ENCODE measurements at places on chromosomes 1 and 21.
A peak's percentile ranks its signal among the peaks of the same experiment; 100 is the strongest.

DNA sequence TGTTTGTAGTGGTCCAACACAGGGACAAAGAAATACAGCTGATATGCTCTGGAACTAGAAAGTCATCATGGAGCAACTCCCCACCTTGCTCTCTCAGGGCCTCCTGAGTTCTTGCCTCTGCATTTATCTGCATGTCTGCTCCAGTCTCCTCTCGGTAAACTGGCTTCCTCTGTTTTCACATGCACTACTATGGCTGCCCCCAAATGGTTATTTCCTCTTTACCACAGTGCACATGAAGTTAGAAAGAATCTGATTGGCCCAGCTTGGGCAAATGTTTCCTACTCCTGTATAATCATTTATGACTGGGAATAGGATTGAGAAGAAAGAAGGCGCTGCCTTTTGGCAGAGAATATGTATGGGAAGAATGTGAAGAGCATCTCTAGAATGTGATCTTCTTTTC is 16.5 kb upstream of the PSMB2 start:
- DNase-seq: no peak

DNA sequence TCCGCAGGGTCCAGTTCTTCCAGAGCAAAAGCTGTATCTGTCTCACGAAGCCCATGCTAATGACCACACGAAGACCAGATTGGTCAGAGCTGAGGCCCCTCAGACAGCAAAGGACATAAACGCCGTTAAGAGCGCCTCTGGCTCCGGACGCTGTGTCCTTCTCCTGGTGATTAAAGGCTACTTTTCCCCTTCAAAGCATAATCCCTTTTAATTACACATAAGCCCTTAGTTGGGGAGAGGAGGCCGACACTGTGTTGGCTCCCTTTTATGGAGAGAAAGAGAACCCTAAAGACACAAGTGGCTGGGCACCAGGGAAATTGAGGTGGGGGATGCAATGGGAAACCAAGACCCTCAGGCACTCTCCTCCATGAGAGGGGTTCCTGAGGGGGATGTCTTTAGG is at the start of gene ABCA4:
Gene ABCA4 (minus strand): TSS at position 158 of the 400 bp plus-strand sequence. CDS start 103 bp downstream, at position 55.
- no peak for DNase-seq

GRCh38 chr1:165129568-165130164 is 226.8 kb downstream of the LMX1A start:
- peak; percentile 72 for DNase-seq

GRCh38 chr1:203630697-203631096 is 4.1 kb downstream of the ATP2B4 start:
- no peak for DNase-seq

DNA sequence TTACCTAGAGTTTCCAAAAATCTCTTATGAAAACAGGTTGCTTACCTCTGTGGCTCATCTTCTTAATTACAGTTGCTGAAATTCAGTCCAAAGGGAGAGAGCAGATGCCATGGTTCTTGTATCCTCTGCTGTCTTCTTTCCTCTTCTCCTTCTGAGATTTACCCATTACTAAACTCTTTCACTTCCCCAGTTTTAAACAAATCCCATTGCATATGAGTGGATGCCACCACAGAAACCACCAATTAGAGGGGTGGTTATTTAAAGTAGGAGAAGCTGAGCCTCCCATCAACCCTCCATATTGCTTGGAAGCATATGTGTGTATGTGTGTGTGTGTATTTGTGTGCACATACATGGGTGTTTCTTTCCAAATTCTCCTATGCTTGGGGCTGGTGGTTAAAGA is 128.5 kb upstream of the KCNK1 start:
- DNase-seq: no peak

GRCh38 chr1:211259638-211260126 is 516 bp downstream of the RCOR3 start:
- DNase-seq: no peak

GRCh38 chr1:30410153-30410851 is 313.1 kb downstream of the MATN1 start:
- DNase-seq: no peak

- no peak for DNase-seq
Measured at GRCh38 chr1:15454256-15454655, 2.3 kb upstream of the CELA2A start.

- DNase-seq: peak; percentile 38
Measured at GRCh38 chr1:236142253-236143103, at the start of gene GPR137B. Gene GPR137B, plus strand, starts transcription at chr1:236142539. Its CDS starts 84 bp downstream, at chr1:236142623.

DNA sequence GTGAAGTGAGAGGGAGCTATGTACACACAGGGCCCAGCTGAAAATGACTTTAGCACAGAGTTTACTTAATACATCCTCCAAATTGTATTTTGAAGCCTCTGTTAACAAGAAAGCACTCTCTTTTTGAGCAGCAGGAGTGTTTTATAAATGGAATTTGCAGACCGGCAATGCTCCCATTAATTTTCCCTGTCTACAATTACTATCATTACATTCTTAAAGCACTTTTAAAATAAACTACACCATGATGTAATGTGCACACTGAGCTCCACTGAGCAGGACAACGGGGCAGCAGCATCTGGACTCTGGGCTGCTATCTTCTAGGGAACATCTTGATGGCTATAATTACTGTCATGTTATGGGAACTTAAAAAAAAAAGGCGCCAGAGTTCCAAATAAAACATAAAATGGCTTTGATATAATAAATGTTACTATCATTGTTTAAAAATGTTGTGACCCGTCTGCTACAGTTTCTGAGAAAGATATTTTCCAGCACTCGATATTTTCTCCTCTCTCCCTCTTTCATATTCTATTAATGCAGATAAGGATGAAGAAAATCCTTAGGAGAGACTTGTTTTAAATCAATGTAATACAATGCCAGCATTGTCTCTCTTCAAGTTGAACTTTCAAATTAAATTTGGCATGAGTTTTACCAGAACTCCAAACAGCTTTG is 150.9 kb downstream of the HLX start:
- DNase-seq: no peak

DNA sequence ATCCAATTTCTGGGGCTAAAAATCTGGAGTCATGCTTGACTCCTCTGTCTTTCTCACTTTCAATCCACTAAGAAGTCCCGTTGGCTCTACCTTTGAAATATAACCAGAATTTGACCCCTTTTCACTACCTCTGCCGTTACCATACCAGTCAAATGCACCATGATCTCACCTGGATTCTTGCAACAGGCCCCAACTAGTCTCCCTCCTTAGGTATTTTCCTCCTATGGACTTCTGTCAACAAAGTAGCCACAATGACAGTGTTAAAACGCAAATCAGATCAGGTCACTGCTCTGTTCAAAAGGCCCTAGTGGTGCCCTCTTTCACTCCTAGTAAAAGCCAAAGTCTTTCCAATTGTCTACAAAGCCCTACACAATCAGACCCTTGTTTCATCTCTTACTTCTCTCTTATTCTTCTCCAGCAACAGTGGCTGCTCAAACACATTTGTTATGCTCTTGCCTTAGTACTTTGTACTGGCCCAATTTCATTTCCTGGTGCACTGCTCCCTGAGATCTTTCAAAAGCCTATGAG is 35.7 kb upstream of the AGL start:
- DNase-seq: no peak

DNA sequence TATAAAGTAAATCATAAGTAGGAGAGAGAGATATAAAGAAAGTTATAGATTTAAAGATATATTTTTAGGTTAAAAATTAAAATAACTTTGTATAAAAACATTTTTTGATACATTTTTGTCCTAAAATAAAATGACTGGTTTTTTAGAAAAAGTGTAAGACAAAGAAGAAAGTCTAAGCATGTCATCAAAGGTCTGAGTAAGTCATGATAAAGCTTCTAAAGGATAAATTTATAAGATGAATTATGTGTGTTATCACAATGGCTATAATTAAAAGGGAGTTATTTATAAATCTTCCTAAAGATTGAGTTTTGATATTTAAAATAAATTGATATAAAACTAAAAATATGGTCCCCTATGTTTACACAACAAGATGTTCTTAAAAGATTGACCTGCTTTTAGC is 370.9 kb downstream of the PTPRU start:
- DNase-seq: no peak

- no peak for DNase-seq
Measured at GRCh38 chr1:241950390-241950789, 7.2 kb upstream of the BECN2 start.

GRCh38 chr21:41325138-41325912 is 8.7 kb downstream of the FAM3B start:
- no peak for DNase-seq

- DNase-seq: no peak
Measured at GRCh38 chr1:165483412-165483811, 38.5 kb upstream of the RXRG start.

- no peak for DNase-seq
Measured at GRCh38 chr1:200206761-200207160, 179.3 kb downstream of the NR5A2 start.
